MM.1S (cell line): ENCODE measurements at places on chromosomes 2 and 18.

GRCh38 chr2:11813951-11814350 lies 67.5 kb downstream of the LPIN1 start:
- H3K27me3 ChIP-seq: no peaks in the 10 kb centered on the region
- peaks cover 19% of the 10 kb centered on the region; the same call in 1 of the 2 replicates for H3K36me3 ChIP-seq
- H3K4me3 ChIP-seq: no peak overlapping the region
- DNase-seq: no peak

DNA sequence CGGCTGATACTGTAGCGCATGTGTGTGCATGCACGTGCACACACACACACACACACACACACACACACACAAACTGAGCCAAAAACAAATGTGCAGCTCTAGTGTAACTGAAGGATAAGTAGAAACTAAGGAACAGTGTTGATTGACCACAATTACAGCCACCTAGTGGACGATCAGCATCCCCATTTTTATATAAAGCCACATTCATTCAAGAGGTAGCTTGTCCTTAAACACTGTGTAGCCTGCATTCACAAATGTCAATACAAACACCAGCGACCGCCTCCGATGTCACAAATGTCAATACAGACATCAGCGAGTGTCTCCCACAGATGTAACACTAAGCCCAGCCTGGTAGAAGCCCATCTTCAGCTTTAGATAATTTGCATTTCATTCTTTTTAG lies 167.4 kb downstream of the PTGR3 start:
- no peaks in the 10 kb centered on the region for H3K27me3 ChIP-seq
- no peak overlapping the region for H3K27ac ChIP-seq
- H3K4me1 ChIP-seq: no peaks in the 10 kb centered on the region
- H3K4me3 ChIP-seq: no peak overlapping the region
- no peaks in the 10 kb centered on the region for H3K36me3 ChIP-seq

DNA sequence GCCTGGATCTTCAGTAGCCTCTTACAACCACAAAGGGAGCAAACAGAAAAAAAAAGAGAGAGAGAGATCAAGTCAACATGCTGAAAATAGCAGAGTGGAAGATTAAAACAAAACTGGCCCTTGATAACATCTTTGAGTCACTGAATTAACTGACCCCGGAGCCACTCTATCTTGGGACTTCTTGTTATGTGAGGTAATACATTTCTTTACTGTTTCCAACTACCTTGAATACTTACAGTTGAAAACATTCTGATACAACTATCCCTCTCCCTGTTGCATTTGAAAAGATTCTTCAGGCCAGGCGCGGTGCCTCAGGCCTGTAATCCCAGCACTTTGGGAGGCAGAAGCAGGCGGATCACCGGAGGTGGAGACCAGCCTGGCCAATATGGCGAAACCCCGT lies 208.1 kb downstream of the MEMO1 start:
- DNase-seq: no peak
- no peaks in the 10 kb centered on the region for H3K4me1 ChIP-seq
- no peaks in the 10 kb centered on the region for H3K27me3 ChIP-seq

DNA sequence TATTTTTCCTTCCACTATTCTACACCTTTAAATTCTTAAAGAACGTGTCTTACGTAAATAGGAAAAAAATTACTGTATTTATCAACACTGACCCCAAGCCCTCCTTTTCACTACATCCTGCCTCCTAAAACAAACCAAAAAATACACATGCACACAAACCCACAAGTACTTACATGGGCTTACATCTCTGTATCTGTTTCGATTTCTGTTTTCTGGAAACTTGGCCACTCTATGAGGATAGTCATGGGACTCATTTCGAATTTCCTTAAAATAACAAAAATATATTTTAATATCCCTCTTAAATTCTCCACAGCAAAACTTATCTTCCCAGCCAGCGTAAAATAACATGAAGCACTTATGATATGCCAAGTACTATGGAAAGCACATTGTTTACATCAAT lies 25.0 kb downstream of the PTPN2 start:
- no peaks in the 10 kb centered on the region for H3K27me3 ChIP-seq
- DNase-seq: peak; percentile 46
- H3K27ac ChIP-seq: peak overlapping the region; percentile 10; the same call in 1 of the 2 replicates
- H3K4me3 ChIP-seq: no peak overlapping the region
- peaks cover 51% of the 10 kb centered on the region for H3K4me1 ChIP-seq

DNA sequence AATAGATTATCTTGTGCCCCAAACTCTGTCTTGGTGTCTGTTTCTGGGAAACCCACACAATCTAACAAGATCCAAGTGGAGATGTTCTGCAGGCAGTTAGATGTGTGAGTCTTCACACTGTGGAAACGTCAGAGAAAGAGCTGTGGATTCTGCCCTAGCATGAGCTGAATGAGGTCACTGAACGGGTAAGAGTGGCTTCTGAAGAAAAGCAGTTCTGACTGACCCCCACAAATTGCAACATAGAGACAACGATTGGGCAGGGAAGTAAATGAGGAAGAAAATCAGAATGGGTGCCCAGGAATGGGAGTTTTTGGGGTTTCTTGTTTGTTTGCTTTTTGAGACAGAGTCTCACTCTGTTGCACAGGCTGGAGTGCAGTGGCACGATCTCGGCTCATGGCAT lies 12.9 kb upstream of the RPL37A start:
- H3K27ac ChIP-seq: no peak overlapping the region
- H3K4me1 ChIP-seq: no peaks in the 10 kb centered on the region
- no peaks in the 10 kb centered on the region for H3K36me3 ChIP-seq
- no peaks in the 10 kb centered on the region for H3K27me3 ChIP-seq

- H3K4me3 ChIP-seq: no peak overlapping the region
- H3K4me1 ChIP-seq: no peaks in the 10 kb centered on the region
- DNase-seq: no peak
- no peaks in the 10 kb centered on the region for H3K27me3 ChIP-seq
- H3K36me3 ChIP-seq: no peaks in the 10 kb centered on the region
- no peak overlapping the region for H3K27ac ChIP-seq
These were observed 80.6 kb downstream of the NRP2 start for GRCh38 chr2:205762881-205763280.

GRCh38 chr2:225004597-225004996 lies 37.7 kb downstream of the DOCK10 start:
- DNase-seq: no peak
- peaks cover 23% of the 10 kb centered on the region for H3K4me1 ChIP-seq
- no peaks in the 10 kb centered on the region for H3K27me3 ChIP-seq
- H3K4me3 ChIP-seq: no peak overlapping the region
- H3K27ac ChIP-seq: no peak overlapping the region

DNA sequence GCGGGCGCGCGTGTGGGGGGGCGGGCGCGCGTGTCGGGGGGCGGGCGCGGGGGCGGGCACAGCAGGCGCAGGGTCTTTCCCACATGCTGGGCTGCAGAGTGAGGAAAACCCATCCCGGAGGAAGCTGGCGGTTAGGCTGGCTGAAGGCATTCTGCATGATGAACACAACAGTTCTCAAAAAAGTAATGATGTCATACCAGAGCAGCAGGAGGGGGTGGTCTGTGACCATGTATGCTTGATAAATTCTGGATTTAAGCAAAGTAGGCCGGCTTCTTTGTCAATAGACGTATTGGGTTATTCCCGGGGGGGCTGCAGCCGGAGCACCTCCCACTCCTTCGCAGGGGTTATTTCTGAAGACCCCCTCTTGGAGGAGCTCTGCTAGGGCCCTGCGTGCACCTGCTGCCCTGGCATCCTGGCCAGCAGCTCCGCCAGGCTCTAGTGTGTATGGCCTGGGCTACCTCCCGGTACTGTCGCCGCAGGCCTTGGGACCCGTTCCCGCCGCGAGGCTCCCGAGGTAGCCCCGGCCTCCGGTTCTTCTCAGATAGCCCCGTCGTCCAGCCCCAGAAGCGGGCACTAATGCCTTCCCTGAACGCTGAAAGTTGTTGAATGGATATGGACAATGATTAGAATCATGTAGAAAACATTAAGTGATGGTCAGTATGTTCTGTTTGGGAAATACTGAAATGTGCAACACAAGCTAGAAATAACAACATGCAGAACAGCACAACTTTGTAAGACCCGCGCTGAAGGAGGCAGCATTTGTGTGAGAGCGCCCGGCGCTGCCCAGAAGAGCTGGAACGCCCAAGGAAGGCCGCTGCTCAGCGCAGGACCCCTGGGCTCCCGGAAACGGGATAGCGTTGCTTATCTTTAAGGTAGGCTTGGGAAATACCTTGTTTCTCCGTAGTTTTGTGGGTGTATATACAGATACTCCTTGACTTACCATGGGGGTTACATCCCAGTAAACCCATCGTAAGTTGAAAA lies 101.4 kb upstream of the RAB6C start:
- no peak overlapping the region for H3K4me3 ChIP-seq
- H3K27me3 ChIP-seq: no peaks in the 10 kb centered on the region
- no peaks in the 10 kb centered on the region for H3K4me1 ChIP-seq

DNA sequence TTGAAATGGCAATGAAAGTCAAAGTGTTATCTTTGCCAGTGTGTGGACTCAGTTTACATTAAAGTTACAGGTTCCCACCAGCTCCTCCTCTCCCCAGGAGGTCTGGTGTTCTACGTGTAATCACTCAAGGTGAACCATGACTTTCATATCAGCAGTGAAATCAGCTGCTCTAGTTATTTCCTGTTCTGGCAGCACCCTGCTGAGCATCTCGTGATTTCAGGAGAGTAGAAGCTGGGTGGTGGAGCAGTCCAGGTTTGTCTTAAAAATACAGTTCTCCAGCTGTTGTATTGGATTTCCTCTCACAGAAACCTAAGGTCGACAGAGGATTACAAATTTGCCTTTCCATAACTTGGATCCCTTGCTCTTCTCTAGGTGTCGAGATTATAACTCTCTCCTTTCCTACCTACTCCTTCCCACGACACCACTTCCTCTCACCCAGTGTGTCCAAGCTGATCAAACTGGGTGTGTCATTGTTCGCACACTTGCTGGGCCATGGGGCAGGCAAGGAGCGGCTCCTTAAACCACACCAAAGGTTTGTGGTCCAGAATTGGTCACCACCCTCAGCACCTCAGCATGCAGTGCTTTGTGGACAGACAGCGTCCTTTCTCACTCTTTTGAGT lies 13.0 kb upstream of the ARHGAP25 start:
- H3K4me3 ChIP-seq: peak overlapping the region; percentile 3; the same call in 1 of the 2 replicates
- peak; percentile 78 for DNase-seq
- no peaks in the 10 kb centered on the region for H3K36me3 ChIP-seq
- peak overlapping the region; percentile 82 for H3K27ac ChIP-seq

DNA sequence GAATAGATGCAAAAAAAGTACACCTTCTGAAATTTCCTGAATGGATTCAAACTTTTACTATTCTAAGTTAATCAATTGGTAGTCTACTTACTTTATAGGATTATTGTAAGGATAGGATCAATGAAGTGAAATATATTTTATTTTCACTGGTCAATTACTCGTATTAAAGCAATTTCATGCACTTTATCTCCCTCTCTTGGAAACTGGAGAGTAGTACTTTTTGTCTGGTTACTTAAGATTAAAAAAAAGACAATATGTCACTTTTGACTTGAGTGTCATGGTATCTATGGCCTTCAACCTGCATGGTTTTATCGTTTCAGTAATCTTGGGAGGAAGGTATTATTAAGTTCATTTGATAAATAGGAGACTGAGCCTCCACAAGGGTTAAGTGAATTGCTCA lies 1.0 kb upstream of the KYNU start:
- DNase-seq: no peak
- no peak overlapping the region for H3K27ac ChIP-seq
- H3K4me3 ChIP-seq: no peak overlapping the region

GRCh38 chr2:154910701-154911100 lies 212.2 kb downstream of the KCNJ3 start:
- DNase-seq: no peak
- H3K27me3 ChIP-seq: no peaks in the 10 kb centered on the region
- H3K4me3 ChIP-seq: no peak overlapping the region
- no peak overlapping the region for H3K27ac ChIP-seq

- no peaks in the 10 kb centered on the region for H3K27me3 ChIP-seq
- no peaks in the 10 kb centered on the region for H3K4me1 ChIP-seq
- no peak for DNase-seq
- no peaks in the 10 kb centered on the region; the same call in 1 of the 2 replicates for H3K36me3 ChIP-seq
- H3K4me3 ChIP-seq: no peak overlapping the region
- no peak overlapping the region for H3K27ac ChIP-seq
These were observed 46.7 kb upstream of the CDKL4 start for GRCh38 chr2:39290433-39290832.

DNA sequence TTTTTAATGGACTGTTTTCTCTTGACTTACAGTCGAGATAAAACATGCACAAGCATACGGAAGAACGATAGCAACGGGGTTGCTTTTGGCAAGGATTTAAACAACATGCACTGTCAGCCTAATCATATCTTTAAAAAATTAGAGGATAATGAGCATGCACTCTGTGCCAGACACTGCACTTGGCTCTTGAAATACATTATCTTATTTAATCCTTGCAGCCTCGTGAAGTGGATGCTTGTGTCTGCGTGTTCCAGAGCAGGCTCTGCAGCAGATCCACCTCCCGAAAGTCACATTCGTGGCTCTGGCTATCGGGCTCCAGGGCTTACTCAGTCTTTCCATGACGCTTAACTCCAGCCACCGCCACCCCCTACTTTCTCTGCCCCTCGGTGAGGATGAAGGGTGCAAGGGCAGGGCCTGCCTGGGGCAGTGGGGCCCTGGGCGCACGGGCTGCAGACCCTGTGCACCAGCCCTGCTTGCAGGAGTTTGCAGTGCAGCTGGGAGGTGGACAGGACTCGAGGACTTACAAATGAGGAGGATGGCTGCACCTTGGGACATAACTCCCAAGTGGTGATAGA lies 61.7 kb downstream of the ACKR3 start:
- H3K4me1 ChIP-seq: no peaks in the 10 kb centered on the region
- H3K27ac ChIP-seq: no peak overlapping the region
- H3K4me3 ChIP-seq: no peak overlapping the region
- no peak for DNase-seq
- no peaks in the 10 kb centered on the region for H3K36me3 ChIP-seq

GRCh38 chr18:62918361-62918760 lies 203.0 kb downstream of the PHLPP1 start:
- no peak overlapping the region for H3K4me3 ChIP-seq
- no peaks in the 10 kb centered on the region for H3K4me1 ChIP-seq
- no peaks in the 10 kb centered on the region for H3K36me3 ChIP-seq
- no peaks in the 10 kb centered on the region for H3K27me3 ChIP-seq
- H3K27ac ChIP-seq: no peak overlapping the region
- DNase-seq: no peak

- H3K27ac ChIP-seq: no peak overlapping the region
- no peak for DNase-seq
- H3K27me3 ChIP-seq: no peaks in the 10 kb centered on the region
- H3K36me3 ChIP-seq: no peaks in the 10 kb centered on the region
- H3K4me3 ChIP-seq: no peak overlapping the region
These were observed 48.9 kb downstream of the MEP1B start for GRCh38 chr18:32238635-32239268.

DNA sequence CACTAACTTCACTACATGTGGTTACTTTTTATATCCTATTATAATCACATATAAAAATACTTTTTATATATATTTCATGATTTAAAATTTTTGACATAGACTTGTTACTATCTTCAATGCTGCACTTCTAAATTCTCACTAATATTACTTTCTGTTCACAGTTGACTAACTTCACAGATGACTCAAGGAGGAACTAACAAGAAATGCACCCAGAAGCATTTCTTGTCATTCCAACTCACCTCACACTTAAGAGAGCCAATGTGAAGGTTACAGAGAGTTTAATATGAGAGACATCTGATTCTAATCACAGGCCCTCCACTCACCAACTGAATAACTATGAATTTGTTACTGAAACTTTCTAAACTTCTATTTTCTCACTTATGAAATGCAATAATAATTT lies 399.8 kb upstream of the SLC8A1 start:
- H3K27me3 ChIP-seq: no peaks in the 10 kb centered on the region
- H3K4me3 ChIP-seq: no peak overlapping the region
- H3K27ac ChIP-seq: no peak overlapping the region

- no peak overlapping the region for H3K4me3 ChIP-seq
- no peaks in the 10 kb centered on the region for H3K27me3 ChIP-seq
- H3K36me3 ChIP-seq: no peaks in the 10 kb centered on the region
- no peak for DNase-seq
- H3K27ac ChIP-seq: no peak overlapping the region
- H3K4me1 ChIP-seq: no peaks in the 10 kb centered on the region
These were observed 168.3 kb downstream of the PRPF40A start for GRCh38 chr2:152548996-152549395.
